Fibroblast of mammary gland (primary cell): ENCODE measurements at places on chromosomes 16 and 17.

- DNase-seq, result peak; percentile 49
Measured at GRCh38 chr16:64397042-64397441, 724.8 kb downstream of the CDH11 start.

DNA sequence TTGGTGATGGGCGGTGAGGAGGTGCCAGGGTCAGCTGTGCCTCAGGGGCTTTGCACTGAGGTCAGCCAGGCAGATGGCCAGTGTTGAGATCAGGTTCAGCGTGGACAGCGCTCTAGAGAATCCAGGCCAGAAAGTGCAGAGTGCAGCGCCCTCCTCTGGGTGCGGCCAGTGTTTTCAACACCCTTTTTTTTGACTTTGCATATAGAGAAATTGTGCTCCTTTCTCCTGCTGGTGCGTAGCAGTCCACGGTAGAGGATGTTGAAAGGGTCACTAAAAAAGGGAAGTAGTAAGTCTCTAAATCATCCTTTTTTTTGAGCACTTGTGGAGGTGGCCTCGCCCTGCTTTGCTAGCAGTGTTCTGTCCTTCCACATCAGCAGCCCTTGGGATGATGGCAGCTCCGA, 53.9 kb downstream of the BANP start:
- peak; percentile 44 for DNase-seq

- no peak for DNase-seq
Measured at GRCh38 chr17:48006936-48007709, 30.5 kb downstream of the COPZ2 start.

GRCh38 chr16:72814226-72814625, 233.7 kb downstream of the ZFHX3 start:
- peak; percentile 11 for DNase-seq

DNA sequence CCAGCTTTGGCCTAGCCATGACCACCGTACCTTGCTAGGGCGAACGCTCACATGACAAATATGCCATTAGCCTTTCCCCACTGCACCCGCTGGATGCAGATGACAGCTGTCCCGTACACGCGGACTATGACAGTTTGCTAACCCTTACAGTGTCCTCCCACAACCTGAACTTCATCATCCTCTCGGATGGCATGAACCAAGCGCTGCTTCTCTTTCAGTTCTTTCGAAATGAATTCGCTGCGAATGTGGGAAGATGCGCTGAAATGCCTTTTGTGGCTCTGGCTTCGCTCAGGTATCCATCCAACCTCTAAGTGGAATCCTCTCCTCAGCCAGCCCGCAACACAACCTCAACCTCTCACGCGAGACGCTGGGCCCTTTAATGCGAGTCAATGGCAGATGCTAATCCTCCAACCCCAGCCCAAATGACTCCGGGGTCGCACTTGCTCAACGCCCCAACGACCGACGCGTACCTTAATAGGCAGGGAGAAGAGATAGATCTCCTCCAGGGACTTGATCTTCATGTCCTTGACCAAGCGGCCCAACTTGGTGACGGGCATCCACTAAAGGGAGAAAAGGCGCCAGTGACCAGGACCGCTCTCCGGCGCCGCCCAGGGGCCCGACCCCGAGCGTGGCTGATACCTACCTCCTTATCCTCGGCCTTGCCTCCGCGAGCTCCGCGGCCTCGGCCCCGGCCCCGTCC, 670 bp downstream of the RPS2 start:
- no peak for DNase-seq

GRCh38 chr16:51095084-51095881, 55.8 kb downstream of the SALL1 start:
- no peak for DNase-seq

GRCh38 chr16:25155553-25156460, 44.3 kb downstream of the LCMT1 start:
- DNase-seq, result peak; percentile 71

- no peak for DNase-seq
Measured at GRCh38 chr17:28313841-28314240, 5.2 kb upstream of the TMEM97 start.

DNA sequence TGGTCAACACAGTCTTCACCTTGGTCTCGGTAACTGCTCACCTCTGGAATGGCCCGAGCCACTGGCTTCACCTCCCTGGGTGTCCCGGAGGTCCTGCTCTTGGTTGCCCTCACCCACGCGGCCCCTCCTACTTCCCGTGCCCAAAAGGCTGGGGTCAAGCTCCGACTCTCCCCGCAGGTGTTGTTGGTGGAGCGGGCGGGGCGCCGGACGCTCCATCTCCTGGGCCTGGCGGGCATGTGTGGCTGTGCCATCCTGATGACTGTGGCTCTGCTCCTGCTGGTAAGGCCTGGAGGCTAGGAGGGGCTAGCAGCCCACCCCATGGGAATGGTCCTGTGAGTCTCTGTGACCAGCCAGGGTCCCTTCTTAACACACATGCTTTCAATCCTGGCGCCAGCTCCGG, 3.4 kb downstream of the SLC2A4 start:
- no peak for DNase-seq

DNA sequence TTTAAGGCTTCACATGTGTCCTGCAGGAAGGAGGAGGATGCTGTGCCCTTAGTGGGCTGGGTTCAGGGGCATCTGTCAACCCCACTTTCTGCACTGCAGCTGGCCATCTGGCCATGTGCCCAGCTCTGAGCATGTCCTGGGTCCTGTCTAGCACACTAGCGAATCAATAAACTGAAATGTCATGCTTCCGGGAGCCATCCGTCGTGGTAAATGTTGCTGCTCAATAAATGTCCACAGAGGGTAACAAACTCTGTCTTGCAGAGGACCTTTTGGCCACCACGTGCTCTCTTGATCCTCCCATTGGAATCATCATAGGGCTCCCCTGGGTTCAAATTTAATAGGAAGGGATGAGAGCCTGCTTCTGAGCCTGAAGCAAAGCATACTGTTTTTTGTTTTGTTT, 168.6 kb upstream of the PIRT start:
- DNase-seq, result no peak

- DNase-seq, result no peak
Measured at GRCh38 chr17:81002013-81002384, 10.4 kb downstream of the CHMP6 start.

DNA sequence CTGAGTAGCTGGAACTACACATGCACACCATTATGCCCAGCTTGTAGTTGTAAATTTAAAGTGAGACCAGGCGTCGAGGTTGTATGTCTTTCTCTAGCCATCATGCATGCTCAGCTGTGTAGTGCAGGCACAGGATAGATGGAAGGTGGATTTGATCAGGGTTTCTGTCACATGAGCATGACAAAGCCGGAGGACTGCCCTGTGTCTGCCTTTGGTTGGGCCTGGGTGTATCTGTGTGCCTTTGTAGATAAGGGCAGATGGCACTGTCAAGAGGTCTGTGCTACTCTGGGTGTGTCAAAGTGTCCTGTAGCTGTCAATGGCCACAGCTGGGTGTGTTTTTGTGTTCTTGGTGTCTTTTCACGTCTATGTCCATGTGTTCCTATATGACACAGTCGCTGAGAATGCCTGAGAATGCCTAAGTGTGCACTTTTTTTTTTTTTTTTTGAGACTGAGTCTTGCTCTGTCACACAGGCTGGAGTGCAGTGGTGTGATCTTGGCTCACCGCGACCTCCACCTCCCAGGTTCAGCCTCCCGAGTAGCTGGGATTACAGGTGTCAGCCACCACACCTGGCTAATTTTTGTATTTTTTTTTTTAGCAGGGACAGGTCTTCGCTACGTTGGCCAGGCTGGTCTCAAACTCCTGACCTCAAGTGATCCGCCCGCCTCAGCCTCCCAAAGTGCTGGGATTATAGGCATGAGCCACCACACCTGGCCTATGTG, 4.1 kb upstream of the NAGS start:
- DNase-seq, result no peak

DNA sequence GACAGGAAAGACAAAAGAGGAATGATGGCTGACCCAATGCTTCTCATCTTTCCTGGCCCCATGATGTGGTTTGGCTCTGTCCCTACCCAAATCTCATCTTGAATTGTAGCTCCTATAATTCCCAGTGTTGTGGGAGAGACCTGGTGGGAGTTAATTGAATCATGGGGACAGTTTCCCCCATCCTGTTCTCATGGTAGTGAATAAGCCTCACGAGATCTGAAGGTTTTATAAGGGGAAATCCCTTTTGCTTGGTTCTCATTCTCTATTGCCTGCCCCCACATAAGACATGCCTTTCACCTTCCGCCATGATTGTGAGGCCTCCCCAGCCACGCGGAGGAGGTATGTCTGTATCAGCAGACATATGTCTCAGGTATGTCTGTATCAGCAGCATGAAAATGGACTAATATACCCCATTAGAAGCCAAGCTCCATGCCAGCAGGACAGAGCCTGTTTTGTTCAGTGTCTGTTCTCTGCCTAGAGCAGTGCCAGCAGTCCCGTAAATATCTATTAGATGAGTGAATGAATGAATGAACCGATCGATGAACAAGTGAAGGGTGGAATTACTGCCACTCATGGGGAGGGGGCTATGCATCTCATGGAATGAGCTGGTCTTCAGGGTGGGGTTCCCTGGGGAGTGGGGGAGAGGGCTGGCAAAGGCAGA, 304.4 kb downstream of the SOX9 start:
- no peak for DNase-seq

GRCh38 chr17:43745541-43745940, 13.1 kb downstream of the SOST start:
- DNase-seq, result no peak

GRCh38 chr16:89525146-89525913, 17.1 kb downstream of the SPG7 start:
- no peak for DNase-seq
